ENCODE measurements at places on chromosomes 12 and 14.
A peak's percentile ranks its signal among the peaks of the same experiment; 100 is the strongest.

- DNase-seq: no peak
Observed at GRCh38 chr12:40015345-40015744, 90.5 kb downstream of the SLC2A13 start.

GRCh38 chr12:75564852-75565251 is 53.4 kb upstream of the KRR1 start:
- DNase-seq: no peak

GRCh38 chr14:54791001-54791400 is 111.6 kb downstream of the GCH1 start:
- no peak for DNase-seq

- DNase-seq: peak; percentile 30
Observed at GRCh38 chr12:40691913-40692764, at the start of gene CNTN1. TSS of gene CNTN1 (plus strand) at chr12:40692439.

- peak; percentile 44 for DNase-seq
Observed at GRCh38 chr14:85542623-85543022, 12.7 kb downstream of the FLRT2 start.

DNA sequence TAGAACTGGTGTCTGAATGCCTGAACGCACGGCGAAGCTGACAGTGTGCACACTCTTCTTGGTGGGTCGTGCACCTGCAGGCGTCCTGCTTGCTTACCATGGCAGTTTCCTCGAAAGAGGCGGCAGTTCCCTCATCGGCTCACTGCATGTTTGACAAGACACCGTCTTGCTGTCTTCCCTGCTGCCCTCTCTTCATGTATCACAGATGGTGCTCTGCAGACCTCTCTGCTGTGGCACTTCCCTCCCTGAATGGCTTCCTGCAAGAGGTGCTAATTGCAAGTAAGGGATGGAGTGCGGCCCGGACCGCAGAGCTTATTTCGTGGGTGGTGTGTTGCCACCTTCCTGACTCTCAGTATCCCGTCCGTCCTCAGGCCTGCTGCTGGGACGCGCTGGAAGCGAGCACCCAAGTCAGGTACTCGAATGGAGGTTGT is 156.7 kb upstream of the RTL1 start:
- no peak for DNase-seq

DNA sequence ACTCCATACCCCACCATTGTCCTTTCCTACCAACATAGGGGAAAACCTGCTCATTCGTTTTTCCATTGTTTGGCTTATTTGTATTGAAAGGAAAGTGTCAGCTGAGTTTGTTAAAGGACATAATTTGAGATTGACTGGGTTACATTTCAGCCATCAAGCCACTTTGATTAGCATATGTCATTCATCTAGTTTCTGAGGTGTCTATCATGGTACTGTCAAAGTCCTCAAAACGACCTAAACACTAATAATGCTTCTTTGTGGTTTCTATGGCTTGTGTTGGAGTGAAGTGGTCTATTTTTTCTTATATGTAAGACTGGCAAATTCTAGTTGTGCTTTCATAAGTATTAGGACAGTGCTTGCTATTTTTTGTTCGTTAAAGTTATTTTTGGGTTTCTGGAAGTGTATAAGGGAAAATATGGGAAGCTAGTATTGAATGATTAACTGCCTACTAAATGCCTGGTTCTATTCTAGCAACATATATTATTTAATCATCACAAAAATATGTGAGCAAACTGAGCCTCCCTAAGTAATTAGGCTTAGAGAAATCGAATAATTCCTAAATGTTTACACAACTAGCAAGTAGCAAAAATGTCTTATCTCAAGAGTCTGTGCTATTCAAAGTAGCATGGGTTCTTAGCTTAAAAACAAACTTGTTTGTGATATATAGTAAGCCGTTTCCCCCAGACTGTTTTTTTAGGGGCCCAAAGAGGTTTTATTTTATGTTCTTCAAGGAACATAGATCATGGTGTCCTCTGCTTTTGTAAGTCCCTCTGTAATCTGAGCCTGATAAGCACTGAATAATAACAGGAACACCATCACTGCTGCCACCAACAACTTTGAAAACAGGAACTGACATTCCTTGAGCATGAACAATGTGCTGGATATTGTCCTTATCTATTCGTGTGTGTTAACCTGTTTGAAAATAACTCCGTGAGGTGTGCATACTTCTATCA is 67.1 kb downstream of the DERA start:
- DNase-seq: peak; percentile 87

DNA sequence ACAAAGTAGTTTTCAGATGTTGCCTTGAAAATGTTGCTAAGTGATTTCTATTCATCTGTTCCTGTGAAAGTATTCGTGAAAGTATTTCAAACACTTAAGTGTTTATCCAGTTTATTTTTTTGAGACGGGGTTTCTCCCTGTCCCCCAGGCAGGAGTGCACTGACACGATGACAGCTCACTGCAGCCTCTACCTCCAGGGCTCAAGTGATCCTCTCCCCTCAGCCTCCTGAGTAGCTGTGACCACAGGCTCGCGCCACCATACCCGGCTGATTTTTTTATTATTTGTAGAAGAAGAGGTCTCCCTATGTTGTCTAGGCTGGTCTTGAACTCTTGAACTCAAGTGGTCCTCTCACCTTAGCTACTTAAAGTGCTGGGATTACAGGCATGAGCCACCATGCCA is 1.7 kb downstream of the ZDHHC17 start:
- peak; percentile 12 for DNase-seq

- DNase-seq: no peak
Observed at GRCh38 chr12:103882861-103883596, 42.0 kb upstream of the NT5DC3 start.

DNA sequence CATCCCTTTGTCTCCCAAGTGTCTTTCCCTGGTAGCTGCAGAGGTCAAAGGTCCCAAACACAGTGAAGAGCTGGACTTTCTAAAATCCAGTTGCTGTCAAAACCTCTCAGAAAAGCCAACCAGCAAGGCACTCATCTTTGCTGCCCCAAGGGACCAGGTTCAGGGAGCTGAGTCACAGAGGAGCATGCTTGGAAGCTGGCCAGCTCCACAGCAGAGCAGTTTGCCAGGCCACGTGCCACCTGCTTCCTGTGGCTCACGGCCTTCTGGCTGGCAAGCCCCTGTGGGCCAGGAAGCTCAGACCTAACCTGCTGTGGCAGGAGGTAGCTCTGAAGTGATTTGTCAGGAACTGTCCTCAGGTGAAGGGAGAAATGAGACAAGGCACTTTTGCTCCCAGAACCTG is 3.6 kb downstream of the ISCU start:
- peak; percentile 76 for DNase-seq

- peak; percentile 88 for DNase-seq
Observed at GRCh38 chr12:6140651-6141447, 16.4 kb upstream of the VWF start.

DNA sequence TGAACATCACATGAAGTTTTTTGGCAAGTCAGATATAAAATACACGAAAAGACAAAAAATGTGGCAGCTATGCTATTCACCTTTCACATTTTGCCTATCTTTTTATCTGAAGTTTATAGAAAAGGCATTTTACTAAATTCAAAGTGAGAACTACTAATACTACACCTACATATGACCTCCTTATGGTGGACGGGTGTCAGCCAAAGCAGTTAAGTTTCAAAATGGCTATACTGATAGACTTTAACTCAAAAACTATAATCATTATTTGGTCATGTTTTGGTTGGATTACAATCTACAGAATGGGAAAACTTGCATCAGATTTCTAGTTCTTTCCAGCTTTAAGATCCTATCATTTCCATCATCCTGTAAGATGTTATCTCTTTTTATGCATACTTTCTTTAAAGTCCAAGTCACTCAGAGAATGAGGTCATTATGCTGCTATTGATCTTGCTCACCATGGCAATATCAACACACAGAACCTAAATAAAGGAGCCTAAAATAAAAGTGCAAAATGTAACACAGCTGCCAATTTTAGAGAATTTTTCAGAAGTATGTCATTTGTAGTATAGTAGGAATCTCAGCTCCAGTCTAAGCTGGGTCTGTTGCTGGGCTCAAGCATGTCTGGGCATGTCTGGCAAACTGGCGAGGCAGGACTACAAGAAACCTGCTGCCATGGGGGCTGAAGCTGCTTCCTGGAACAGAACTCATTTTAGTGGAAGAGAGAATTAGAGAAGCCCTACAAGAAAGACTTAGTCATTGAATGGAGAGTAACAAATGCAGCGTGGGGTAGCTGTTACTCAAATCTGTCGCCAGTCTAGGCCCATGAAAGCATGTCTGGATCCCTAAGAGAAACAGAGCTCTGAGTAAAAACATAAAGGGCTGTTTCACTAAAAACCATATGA is 7.6 kb upstream of the AEBP2 start:
- peak; percentile 84 for DNase-seq

- DNase-seq: no peak
Observed at GRCh38 chr12:88752183-88752582, 171.9 kb upstream of the KITLG start.

- peak; percentile 88 for DNase-seq
Observed at GRCh38 chr14:66359500-66359899, 126.7 kb upstream of the CCDC196 start.

- no peak for DNase-seq
Observed at GRCh38 chr12:131213896-131214442, 260.3 kb downstream of the ADGRD1 start.

DNA sequence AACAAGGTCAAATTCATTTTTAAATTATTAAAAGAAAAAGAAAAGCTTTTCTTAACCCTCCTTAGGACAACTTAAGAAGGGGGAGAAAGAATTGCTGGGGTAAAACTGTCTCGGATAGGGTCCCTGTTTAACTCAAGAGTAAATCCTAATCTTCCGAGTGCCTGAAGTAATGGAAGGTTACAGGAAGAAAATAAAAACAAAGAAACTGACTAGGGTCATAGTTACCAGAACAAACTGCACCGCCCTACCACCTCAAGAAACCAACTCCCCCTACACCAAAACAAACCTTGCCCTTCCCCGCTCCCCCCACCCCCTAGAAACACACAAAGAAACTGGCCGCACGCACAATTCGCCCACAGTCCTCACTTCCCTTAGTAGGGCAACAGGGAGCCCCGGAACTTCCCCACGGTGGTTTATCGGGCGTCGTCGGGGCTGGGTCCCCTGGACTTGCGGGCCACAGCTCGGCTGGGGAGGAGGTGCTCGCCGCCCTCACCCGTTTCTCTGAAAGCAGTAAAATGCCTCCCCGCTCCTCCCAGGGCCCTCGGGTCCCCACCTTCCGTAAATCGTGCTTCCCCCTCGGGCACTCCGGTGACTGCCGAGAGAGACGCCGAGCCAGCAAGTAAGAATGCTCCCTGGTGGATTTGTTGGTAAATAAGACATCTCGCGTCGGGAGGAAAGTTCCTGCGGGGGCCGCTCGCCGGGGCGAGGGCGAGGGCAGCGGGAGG is 2.4 kb downstream of the SINHCAF start:
- peak; percentile 22 for DNase-seq

- DNase-seq: peak; percentile 67
Observed at GRCh38 chr14:49986343-49987014, 93.6 kb downstream of the ARF6 start.

GRCh38 chr14:70018230-70018629 is 139.0 kb downstream of the SMOC1 start:
- no peak for DNase-seq

DNA sequence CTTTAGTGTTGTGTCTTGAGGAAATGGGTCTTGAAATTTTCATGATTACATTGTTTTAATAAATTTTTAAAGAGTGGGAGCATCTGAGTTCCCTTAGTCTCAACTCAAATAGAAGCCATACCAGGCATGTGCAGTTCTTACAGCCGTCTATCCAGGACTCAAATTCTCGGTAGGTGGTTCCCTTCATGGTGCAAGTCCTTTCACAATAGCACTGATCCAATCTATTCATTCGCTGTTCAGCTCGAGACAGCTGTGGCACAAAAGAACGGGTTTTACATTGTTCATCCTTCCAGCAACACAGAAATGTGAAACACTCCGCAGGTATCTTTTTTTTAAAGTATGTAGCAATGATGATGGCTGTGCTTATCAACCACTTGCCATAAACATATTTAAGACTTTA is 100.2 kb downstream of the NELL2 start:
- DNase-seq: no peak

DNA sequence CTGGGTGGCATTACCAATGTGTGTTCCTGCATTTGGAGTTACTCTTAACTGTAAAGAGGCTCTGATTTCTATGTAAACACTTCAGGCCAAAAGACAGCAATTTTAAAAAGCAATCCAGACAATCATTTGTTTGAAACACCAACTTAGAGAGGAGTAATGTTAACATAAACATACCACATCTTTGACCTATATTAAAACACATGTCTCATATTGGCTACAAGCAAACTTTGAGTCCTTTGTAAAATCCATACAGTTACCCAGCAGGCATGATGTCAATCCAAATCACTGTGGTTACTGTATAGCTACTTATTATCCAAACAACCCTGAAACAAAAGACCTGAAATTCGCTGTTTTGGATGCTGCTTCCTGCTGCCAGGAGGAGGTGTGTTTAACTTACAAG is 7.5 kb upstream of the G2E3 start:
- peak; percentile 31 for DNase-seq

DNA sequence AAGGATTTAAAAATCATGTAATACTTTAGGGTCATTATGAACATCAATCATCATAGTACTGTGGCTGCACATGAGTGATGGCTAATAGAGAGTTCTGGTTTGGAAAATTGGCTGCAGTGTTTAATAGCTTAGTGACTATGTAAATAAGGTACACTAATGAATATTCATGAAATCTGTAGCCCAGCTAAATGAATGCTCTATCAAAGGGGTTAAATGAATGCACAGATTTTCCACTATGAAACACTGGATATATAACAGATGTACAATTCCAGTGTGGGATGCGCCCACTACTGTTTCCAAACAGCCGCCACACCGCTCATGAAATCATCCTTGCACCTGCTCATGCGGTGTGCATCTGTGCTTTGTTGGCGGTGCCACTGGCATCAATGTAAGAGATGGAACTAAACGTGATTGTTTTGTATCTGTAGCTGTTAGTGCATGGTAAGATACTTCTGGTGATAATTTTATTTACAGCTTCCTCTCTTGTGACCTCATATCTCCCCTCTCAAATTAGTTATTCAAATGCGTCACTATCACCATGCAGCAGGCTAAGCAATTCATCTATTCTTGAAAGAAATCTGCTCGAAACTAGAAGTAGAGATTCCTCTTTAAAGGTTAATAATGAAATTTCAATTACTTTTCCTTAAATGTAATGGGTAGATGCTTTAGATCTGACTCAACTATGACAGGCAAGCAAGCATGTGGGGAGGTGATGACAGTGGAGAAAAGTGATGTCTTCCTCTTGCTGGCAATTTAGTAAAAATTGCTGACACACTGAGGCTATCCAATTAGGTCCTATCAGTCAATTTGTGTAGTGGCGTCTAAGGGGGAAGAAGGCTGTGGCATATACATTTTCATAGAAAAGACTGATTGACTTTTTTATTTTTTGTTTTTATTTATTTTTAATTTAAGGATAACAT is 433.6 kb downstream of the AEBP2 start:
- no peak for DNase-seq

DNA sequence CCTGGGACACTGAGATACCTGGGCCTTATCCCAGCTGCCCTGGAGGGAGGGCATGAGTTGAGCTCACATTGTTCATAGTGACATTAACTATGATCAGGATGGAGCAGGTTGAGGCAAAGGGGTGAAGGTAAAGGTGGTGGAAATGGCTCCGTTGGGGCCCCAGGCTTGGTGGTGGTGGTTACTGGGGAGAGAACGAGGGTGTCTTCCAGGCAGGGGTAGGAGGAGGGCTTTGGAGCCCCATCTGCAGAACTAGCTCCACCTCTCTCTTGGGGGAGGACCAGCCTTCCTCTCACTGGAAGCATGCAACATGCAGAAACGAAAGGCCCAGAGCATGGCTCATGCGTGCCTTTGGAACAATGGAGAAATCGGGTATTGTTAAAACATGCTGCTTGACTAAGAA is 217.0 kb downstream of the SLC41A2 start:
- DNase-seq: no peak

- no peak for DNase-seq
Observed at GRCh38 chr14:101743701-101744100, 17.8 kb upstream of the PPP2R5C start.
